Jurkat, Clone E6-1 (cell line): ENCODE measurements at places on chromosomes 2 and 18.

GRCh38 chr2:1769703-1770422, 25.5 kb upstream of the PXDN start:
- peak; percentile 69 for DNase-seq

DNA sequence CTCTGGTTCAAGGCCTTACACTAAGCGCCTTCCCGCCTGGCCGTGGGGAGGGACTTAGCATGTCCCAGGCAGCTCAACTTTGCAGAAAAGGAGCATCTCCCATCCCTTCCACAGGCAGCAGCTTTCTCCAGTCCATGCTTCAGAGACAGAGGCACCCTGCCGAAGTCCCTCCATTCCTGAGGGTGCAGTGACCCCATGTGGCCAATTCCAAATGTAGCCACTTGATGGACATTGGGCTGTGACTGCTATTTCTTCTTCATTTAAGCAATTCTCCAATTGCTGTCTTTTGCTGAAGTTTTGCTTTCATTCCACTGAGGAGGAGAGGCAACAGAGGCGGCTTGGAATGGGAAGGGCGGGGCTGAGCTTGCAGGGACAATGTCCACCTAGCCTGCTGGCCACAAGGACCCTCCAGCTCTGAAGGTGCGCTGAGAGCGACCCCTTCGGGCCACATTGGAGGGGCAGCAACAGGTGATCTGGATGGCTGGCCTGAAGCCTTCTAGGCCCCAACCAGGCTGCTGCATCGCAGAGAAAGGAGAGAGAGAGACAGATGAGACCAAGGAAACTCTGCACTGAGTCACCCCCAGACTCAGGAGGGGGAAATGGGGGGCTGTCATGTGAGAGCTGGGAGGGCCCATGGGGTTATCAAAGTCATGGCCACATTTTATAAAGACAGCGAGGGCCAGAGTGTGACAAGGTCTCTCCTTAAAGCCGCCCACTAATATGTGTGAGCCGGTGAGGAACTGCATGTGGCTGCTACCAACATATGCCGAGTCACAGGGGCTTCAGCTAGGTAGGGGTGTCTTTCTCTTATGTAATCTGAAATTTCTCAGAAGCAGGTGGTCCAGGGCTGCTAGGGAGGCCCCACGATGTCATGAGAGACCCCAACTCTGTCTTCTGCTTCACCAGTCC, 61.3 kb downstream of the LONRF2 start:
- peak; percentile 48 for DNase-seq

DNA sequence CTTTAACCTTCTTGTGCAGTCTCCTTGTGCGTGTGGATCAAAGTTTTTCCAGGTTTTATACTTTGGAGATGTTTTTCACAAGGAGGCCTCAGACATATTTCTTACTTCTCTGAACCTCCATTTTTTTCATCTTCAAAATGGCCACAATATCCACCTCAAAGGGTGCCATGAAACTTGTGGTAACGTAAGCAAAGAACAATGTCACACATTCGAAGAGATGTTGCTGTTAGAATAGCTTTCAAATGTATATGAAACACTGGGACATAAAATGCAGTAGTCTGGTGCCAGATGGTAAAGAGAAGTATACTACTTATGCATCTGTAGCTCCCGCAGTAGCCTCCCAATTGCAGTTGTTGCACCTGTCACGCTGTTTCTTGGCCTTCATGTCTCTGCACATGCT, 2.6 kb upstream of the KRCC1 start:
- peak; percentile 88 for DNase-seq

DNA sequence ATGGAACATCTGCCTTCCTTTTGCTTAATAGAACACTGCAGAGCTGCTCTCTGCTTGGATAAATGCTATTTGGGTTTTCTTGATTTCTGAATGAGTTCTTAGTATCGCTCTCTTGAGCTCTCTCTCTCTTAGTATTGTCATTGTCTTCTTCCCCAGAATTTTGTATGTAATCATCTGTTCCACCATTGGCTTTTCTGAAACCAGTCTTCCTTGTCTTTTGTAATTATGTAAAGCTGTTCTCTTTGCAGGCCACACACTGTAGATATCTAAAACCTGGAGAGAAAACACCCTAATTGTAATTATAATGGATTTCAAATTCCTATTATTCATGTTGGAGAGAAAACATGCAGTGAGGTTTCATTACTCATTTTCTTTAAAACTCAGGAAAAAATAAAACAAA, 333.1 kb upstream of the CHAC2 start:
- DNase-seq: no peak

GRCh38 chr2:151052850-151053660, 208.6 kb downstream of the RBM43 start:
- no peak for DNase-seq

- DNase-seq: no peak
Measured at GRCh38 chr18:25186871-25187270, 165.1 kb downstream of the ZNF521 start.

DNA sequence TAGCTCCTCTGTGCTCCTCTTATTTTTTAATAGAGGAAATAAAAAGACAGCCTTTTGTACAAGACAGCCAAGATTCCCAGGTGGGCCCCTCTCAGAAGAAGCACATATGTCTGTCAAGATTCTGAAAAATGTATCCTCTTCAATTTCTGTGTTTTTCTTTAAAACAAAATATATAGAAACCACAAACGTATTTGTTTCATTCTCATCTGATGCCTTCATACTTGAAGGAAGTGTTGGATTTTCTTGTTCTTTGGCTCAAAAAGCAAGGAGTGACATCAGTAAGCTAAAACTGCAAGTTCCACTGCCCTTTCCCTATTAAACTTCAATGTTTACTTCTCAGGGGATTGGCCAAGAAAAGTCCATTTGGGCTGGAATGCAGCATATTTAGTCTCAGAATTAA, 193.8 kb upstream of the OSR1 start:
- no peak for DNase-seq

DNA sequence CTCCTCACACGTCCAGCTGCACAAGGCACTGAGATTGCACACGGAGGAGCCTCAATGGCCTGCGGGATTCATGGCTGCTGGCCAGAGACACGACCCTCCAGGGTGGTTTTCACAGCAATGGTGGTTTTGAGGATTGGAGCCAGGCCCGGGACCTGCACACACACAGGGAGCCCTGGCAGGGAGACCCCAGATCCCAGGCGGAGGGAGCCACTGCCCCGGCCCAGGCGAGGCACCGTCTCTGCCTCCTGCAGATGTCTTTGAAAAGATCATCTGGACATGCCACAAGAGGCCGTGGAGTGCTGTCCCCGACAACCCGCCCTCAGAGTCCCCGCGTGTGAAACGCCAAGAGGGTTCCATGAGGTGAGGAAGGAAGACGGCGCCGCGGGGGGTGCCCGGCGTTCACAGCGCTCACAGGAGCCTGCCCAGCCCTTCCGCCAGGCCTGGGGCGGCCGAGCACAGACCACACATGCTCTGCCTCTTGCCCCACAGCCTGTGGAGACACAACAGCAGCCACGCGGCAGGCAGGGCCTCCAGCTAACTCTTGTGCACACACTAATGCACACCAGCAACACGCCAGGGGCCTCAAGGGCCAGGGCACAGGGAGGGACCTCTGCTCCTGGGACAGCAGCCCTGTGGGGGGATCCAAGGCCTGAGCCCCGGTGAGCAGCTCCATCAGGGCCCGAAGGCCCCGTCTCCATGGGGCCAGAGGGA, 72.8 kb upstream of the CTDP1 start:
- no peak for DNase-seq

DNA sequence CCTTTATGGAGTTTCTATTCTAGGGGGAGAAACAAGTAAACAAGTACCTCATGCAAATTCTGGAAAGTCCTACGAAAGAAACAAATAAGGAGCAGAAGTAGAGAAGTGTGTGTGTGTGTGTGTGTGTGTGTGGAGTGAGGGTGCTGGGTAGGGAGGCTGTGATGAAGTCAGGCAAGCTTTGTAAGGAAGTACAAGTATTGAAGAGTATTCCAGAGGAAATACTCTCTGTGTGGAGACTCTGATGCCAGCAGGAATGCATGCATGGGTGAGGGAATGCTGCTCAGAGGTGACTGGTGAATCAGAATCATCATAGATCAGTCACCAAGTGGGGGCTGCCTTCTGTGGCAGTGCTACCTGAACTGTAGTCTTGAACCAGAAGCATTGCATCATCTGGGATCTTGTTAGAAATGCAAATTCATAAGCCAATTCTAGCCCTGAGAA, 34.5 kb downstream of the SLC4A3 start:
- DNase-seq: no peak

- no peak for DNase-seq
Measured at GRCh38 chr2:23901966-23902846, 24.7 kb downstream of the ATAD2B start.

- no peak for DNase-seq
Measured at GRCh38 chr18:44682201-44682870, 1.6 kb downstream of the SETBP1 start.

GRCh38 chr2:8453904-8454302, 228.0 kb upstream of the ID2 start:
- DNase-seq: no peak

GRCh38 chr2:159900343-159900742, 102.3 kb upstream of the CD302 start:
- no peak for DNase-seq

GRCh38 chr2:161353543-161353942, 45.3 kb downstream of the PSMD14 start:
- DNase-seq: no peak

DNA sequence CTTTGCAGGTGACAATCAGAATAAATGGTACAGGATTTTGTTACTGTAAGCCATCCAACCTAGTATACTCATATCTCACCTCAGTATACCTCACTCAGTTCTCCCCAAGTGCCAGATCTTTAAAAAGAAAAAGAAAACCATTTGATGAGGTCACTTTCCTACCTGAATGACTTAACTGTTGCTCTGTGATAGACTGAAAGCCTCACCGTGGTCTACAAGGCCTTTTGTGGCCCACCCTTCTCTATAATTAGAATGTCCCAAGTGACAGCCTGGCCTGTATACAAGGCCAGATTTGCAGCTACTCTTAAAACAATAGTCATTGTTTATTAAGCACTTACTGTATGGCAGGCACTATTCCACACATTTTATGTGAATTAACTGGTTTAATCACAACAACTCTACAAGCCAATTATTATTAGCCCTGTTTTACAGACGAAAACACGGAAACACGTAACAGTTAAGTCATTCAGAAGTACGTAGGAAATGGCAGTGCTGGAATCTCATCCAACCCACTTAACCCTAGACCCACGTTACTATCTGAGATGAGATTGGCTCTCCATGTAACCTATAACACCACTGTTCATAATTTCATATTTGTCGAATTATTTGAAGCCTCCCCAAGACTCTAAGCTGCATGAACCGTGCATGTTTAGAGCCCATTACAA, 28.3 kb downstream of the PKP4 start:
- DNase-seq: no peak

- no peak for DNase-seq
Measured at GRCh38 chr18:25298853-25299274, 53.1 kb downstream of the ZNF521 start.

- DNase-seq: no peak
Measured at GRCh38 chr2:239534581-239535412, 134.0 kb upstream of the HDAC4 start.

GRCh38 chr2:64426183-64426952, 27.6 kb upstream of the LGALSL start:
- DNase-seq: no peak

DNA sequence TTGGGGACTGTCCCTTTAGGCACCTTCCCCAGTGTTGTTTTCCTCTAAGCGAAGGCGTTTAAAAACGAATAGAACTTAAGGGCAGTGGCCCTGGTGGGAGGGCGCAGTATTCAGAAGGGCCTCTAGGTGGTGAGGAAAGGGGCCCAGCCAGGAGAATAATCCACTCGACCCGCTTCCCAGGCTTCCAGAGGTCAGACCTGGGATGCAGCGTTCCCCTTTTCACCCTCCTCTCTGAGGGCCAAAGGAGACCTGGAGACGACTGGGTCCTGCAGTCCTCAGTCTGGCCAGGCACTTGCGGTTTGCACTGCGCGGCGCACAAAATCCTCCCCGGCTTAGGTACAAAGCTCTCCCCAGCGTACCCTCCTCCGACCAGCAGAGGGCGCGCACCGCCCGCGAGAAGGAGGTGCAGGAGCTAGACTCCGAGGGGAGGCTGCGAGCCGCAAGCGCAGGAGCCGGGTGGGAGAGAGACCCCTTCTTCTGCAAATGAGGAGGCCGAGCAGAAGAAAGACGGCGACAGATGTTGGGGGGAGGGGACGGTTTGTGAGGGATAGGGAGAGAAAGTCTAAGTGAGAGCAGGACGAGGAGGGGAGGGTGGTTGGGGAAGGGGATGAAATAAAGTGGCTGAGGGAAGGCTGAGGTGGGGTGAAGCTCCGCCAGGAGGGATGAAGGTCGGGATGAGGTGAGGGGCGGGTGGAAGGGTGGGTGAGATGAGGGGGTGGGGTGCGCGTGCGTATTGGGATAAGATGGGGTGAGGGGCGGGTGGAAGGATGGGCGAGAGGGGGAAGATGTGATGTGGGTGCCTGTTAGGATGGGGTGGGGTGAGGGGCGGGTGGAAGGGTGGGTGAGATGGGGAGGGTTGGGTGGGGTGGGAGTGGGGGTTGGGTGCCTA, 4.9 kb downstream of the FEV start:
- peak; percentile 73 for DNase-seq

DNA sequence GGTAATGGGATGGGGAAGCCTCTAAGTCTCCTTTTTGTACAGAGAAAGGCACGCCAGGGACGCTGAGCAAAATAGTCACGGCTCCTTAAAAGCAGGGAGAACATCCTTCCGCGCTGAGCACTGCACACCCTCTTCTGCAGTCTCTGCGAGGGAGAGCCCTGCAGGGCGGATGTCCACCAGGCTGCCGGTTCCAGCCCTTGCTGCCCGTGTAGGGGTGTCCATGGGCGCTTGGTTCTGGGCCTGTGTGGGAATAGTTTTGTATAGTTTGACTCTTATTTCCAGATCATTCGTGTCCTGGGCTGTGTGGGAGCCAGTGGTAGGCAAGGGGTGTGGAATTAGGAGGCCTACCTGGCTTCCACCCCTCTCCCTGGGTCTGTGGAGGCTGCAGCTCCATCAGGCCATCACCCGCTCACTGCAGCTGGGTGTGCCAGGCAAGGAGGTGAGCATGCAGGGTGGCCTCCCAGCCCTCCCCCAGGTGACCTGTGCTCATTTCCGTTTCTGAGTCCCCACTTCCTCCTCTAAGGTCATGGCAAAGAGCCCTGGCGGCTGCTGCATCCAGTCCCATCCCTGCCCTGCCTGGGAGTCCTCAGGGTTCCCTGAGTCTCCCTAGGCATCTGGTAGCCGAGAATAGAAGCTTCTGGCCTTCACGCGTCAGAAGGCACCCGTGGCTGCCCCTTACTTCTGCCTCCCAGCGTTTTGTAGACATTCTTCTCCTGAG, 202.6 kb downstream of the LDLRAD4 start:
- DNase-seq: no peak

GRCh38 chr2:173817582-173817981, 147.6 kb downstream of the SP3 start:
- no peak for DNase-seq

- DNase-seq: no peak
Measured at GRCh38 chr2:205640716-205641115, 41.6 kb upstream of the NRP2 start.

DNA sequence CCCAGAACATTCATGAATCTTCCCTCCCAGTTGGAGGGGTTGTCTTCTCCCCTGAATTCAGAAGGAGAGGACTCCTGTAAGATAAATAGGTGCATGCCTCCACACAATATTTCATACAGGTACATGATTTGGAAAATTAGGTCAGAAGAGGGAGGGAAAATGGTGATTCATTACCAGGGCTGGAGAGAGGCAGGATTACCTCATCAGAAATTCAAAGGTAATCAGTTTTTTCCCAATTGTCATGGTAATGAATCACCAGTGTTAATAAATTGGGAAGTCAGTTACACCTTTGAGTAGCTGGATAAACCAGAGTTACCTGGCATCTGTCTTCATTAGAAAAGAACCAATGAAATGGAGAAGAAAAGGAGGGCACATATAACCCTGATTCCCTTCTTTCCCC, 128.5 kb downstream of the EN1 start:
- DNase-seq: no peak

- no peak for DNase-seq
Measured at GRCh38 chr18:65145312-65145711, 605.5 kb upstream of the CDH7 start.
